ENCODE measurements at places on chromosomes 5 and 9.
A peak's percentile ranks its signal among the peaks of the same experiment; 100 is the strongest.

GRCh38 chr9:89606049-89606623, 1.3 kb downstream of the GADD45G start:
- DNase-seq: peak; percentile 9

- no peak for DNase-seq
Measured at GRCh38 chr5:156815988-156816599, 34.0 kb upstream of the PPP1R2B start.

DNA sequence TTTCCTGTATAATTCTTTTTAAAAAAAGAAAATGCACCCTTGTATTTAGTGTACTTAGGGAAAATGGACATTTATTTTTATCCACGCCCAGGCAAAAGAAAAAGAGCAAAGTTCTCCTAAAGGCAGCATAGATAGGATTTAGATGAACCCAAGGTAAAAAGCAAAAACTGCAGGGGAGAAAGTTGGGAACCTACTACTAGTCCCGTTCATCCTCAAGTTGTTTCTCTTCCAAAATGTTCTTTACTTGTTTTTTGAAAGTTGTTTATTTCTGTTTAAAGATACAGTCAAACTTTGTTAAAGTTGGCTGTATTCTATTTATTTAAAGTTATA, 9.8 kb downstream of the RUSC2 start:
- DNase-seq: no peak

DNA sequence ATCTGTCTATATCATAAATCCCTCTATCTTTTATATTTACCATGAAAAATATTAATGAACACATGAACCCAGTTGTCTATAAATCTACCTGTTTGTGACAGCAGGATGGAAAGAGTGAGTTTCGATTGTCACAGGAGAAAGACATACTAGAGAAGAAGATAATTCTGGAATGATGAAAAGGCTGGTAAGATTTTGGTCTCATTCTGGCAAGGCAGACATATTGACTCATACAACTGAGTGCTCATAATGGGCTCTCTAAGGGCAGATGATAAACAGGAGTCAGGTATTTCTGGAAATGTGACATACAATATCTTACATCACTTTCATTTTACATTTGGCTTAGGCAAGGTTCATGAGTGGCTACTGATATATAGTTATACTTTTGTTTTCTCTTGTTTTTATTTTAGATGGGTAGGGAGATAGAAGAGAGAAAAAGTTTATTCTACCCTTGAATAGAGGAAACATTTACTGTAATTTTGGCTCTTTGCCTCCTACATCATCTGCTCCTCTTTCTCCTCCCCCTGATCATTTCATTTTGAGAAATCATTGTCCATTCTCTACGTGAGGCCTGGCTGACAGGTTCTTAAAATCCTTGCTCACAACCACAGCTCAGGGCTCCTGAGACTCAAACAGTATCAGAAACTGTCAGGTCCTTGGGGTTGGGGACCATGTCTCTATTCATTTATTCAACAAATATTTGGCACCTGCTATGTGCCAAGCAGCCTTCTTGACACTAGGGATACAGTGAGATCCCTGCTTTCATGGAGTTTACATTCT, 14.4 kb downstream of the ELOVL7 start:
- DNase-seq: no peak

DNA sequence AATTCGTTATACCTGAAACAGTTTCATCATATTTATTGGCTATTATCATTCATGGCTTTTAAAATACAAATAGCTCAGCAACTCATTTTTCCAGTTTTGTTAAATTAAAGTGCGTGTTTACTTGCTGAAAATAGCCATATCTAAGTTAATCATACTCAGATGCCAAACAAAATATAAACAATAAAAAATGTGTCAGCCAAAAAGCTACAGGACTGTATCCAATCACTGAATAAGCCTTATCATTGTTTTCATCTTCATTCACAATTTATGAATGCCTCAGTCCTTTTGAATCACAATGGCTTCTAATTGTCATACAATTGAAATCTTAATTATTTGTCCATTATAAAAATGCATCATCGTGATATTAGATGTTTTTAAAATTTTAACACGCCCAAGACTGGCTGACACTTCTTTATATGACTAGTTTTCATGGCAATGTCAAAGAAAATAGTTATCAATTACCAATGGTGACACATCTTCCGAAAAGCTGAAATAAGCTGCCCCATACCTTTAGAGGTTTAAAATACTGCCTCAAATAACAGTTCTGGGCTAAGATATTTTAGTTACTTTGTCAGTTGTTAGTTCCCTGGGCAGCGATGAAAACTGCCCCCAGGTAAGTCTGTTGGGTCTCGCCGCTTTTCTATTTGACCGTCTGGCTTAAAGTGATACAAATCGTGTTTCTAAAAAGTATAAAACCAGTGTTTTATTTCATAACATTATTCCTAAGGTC, 1.8 kb downstream of the NFIB start:
- no peak for DNase-seq

DNA sequence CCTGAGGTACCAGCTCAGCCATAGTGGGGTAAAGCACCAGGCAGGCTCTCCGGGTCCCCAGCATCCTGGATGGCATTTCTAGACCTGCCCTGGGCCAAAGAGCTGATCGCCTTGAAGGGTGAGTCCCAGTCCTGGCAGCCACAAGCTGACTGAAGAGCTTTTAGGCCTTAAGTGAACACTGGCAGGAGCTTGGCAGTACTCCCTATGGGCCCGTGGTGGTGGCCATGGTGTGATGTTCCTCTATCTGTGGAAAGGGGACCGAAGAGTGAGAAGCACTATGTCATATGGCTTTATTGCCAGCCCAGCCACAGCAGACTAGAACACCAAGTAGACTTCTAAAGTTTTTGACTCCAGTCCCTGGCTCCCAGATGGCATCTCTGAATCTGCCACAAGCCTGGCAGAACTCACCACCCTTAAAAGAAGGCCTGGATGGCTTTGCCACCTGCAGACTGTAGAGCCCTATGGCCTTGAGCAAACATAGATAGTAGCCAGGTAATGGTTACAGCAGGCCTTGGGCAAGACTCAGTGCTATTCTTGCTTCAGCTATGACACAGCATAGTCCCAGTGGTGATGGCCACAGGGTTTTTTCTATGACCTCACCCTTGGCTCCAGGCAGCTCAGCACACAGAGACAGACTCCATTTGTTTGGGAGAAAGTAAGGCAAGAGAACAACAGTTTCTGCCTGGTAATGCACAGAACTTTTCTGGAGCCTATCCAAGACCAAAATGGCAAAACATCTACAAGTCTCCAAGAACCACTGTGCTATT, 801.5 kb upstream of the DMAC1 start:
- no peak for DNase-seq
